Ascending aorta (tissue), 2 donors: ENCODE measurements at places on chromosomes 2 and 18. TPM values are rescaled to one million over a fixed set of nuclear protein-coding genes. Genes with fewer than 3 reads are reported as not detected.

DNA sequence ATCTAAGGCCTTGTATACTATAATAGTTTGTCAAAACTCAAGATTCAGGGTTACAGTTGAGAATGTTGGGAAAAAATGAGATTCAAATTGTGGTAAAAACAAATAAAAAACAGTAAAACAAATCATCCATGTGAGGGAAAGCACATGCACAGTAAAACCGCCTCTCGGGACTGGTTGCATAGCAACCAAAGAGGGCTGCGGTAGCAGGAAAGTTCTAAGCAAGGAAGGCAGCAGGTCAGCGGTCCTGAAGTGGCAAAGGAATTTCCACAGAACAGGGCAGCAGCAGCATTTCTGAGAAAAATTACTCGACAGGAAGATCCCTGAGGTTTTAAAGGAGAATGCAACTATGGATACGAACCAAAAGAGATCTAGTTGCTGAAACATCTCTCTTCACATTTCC is 93.7 kb downstream of the DYNAP start:
- no peaks in the 10 kb centered on the region for H3K36me3 ChIP-seq
- no peak for DNase-seq
- H3K4me3 ChIP-seq: no peak overlapping the region

- peak overlapping the region; percentile 97 for H3K27ac ChIP-seq
- peak overlapping the region; percentile 47 for H3K4me3 ChIP-seq
- no peaks in the 10 kb centered on the region for H3K36me3 ChIP-seq
- no peak for DNase-seq
Observed at GRCh38 chr18:48934723-48935432, 15.9 kb downstream of the SMAD7 start.

DNA sequence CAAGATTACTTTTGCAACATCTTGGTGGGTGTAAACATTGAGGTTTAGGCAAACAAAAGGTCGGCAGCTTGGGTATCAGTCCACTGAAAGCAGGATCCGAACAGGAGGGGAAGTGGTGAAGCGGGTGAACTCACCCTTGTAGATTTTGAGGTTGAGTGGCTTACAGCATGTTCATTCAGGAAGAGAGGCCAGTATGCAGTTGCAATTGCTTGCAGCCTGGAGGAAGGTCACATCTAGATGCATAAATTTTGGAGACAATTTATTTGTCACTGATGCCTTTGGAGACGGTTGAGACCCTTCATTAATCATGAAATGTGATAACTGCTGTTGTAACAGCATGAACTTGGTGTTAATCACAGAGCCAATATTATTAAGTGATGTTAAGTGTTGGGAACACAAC is 131.1 kb downstream of the LTBP1 start:
- H3K27ac ChIP-seq: no peak overlapping the region
- H3K27me3 ChIP-seq: no peaks in the 10 kb centered on the region
- no peak overlapping the region for H3K4me3 ChIP-seq
- H3K4me1 ChIP-seq: peaks cover under 1% of the 10 kb centered on the region

GRCh38 chr18:7946734-7947377 is 379.7 kb downstream of the PTPRM start:
- H3K4me1 ChIP-seq: no peaks in the 10 kb centered on the region
- no peaks in the 10 kb centered on the region for H3K36me3 ChIP-seq
- H3K4me3 ChIP-seq: no peak overlapping the region

DNA sequence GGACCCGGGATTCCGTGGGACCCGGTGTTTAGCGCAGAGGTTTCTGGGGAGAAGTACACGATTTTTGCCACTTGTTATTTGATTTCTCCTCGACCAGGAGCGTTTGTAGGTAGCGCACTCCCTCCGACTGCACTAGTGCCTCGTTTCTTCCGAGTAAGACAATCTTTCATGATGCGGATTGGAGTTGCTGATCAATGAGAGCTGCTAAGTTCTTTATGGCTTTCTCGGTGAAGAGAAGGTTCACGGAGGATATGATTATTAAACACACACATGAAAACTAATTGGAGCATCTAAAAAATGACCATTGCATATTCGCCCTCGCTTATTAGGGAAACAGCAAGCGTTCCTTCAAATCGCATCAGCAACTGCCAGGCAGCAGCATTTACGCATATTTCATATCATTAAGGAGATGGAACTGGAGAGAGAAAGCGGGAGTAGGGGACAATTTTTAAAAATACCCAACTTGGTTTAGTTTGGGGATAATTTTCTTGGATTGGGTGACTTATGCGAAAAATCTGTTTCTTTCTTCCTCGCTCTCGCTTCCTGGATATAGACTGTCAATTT is 616 bp downstream of the EML6 start:
- peak overlapping the region; percentile 96 for H3K4me3 ChIP-seq
- no peaks in the 10 kb centered on the region for H3K27me3 ChIP-seq
- H3K4me1 ChIP-seq: no peaks in the 10 kb centered on the region

DNA sequence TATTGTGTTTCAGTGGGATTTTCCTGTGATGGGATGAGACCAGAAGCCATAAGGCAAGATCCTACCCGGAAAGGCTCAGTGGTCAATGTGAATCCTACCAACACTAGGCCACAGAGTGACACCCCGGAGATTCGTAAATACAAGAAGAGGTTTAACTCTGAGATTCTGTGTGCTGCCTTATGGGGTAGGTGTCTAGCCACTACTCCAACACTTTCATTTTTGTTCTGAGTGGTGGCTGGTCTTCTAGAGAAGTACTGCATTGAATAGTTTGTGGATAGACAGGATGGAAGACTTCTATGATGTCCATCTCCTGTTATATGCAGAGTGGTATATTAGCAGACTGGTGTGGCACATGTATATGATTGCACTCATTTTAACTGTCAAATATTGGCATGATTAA is 117.7 kb upstream of the IL1R2 start:
- no peak overlapping the region for H3K4me3 ChIP-seq
- H3K27ac ChIP-seq: no peak overlapping the region
- H3K4me1 ChIP-seq: no peaks in the 10 kb centered on the region
- DNase-seq: no peak
- H3K27me3 ChIP-seq: no peaks in the 10 kb centered on the region

DNA sequence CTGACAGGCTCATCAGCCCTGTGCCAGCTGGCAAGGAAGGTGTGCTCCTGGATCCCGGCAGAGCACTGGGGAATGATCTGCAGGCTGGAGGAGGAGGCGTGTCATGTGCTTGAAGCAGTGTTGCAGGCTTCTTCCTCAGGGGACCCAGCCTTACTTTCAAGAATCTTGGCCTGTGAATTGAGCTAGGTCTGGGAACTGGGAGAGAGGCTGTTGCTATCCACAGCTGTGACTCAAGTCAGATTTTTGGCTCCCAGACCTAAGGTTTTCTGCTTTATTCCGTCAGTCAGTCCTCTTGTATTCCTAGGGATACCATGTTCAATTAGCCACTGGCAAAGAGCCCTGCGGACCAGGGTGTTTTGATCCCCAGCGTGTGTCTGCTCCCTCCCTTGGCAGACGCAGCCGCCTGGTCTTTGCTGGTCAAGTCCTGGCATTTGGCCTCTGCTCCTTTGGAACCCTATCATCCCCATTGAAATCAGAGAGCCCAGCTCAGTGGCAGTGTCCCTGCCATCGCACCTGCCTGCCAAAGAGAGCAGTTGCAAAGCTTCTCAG is 32.4 kb downstream of the ASB1 start:
- peak overlapping the region; percentile 68 for H3K27ac ChIP-seq
- H3K4me1 ChIP-seq: peaks cover 7% of the 10 kb centered on the region

GRCh38 chr2:27262379-27263286 is at the start of gene SLC30A3:
Gene SLC30A3 (minus strand): TSS chr2:27263047. CDS start chr2:27262906, 141 bp downstream.
- no peak within 1 kb of the TSS for H3K27ac ChIP-seq
- H3K27me3 ChIP-seq: peaks cover 19% of the 10 kb centered on the region
- H3K4me3 ChIP-seq: peak within 1 kb of the TSS; percentile 59
- H3K4me1 ChIP-seq: peaks cover 9% of the 10 kb centered on the region
- H3K36me3 ChIP-seq: no peaks in the 10 kb centered on the region

GRCh38 chr2:29219374-29219773 is 104.2 kb downstream of the CLIP4 start:
- no peak for DNase-seq
- no peaks in the 10 kb centered on the region for H3K27me3 ChIP-seq
- no peak overlapping the region for H3K27ac ChIP-seq
- H3K36me3 ChIP-seq: no peaks in the 10 kb centered on the region

DNA sequence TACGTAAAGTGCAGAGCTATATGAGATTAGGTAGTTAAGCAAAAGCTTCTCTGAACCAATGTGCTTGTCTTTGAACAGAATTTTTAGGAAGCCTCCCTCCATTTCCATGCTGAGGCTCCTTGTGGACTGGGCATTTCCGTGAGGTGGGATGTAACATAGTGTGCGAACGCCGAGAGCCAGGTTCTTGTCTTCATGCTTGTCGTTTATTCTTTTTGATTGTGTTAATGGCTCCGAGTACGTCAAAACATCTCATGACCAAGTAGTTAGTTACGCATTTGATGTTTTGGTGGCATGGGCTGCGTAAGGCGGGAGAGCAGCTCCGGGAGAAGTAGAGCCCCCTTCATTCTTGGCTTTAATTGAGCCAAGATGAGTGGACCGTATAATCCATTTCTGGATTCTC is 32.9 kb downstream of the DGKD start:
- H3K4me1 ChIP-seq: peaks cover 11% of the 10 kb centered on the region
- peak overlapping the region; percentile 78 for H3K27ac ChIP-seq
- H3K36me3 ChIP-seq: no peaks in the 10 kb centered on the region
- no peak for DNase-seq
- H3K4me3 ChIP-seq: peak overlapping the region; percentile 54

GRCh38 chr2:199646439-199646838 is 188.7 kb upstream of the SATB2 start:
- no peak for DNase-seq
- no peaks in the 10 kb centered on the region for H3K27me3 ChIP-seq
- no peak overlapping the region for H3K4me3 ChIP-seq
- H3K4me1 ChIP-seq: no peaks in the 10 kb centered on the region
- no peaks in the 10 kb centered on the region for H3K36me3 ChIP-seq

- H3K4me3 ChIP-seq: no peak overlapping the region
- no peak for DNase-seq
- no peak overlapping the region for H3K27ac ChIP-seq
- H3K4me1 ChIP-seq: peaks cover 12% of the 10 kb centered on the region
- no peaks in the 10 kb centered on the region for H3K36me3 ChIP-seq
- H3K27me3 ChIP-seq: no peaks in the 10 kb centered on the region
Observed at GRCh38 chr2:65880436-65880835, 448.0 kb upstream of the SPRED2 start.

DNA sequence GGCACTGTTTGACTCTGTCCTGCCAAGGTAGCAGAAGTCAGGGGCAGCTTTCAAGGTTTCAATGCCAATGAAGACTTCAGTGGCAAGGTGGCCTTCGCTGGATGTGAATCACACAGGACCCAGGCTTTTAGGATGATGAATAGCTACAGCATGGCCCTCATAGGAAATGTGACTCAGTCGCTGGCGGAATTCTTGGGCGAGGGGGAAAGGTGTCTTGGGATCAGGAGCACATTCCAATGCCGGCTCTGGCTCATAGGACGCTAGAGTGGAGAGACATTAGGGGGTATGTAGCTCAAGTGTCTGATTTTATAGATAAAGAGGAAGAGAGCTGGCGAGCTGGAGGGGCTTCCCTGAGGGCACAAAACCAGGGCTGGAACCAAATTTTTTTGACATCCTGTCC is 68.6 kb downstream of the SMIM21 start:
- no peak overlapping the region for H3K4me3 ChIP-seq
- DNase-seq: no peak
- H3K27ac ChIP-seq: no peak overlapping the region
- H3K36me3 ChIP-seq: no peaks in the 10 kb centered on the region

- no peaks in the 10 kb centered on the region for H3K27me3 ChIP-seq
- H3K4me3 ChIP-seq: no peak overlapping the region
- no peak for DNase-seq
- no peak overlapping the region for H3K27ac ChIP-seq
- no peaks in the 10 kb centered on the region for H3K4me1 ChIP-seq
Observed at GRCh38 chr2:25690058-25690457, 16.7 kb upstream of the DTNB start.

DNA sequence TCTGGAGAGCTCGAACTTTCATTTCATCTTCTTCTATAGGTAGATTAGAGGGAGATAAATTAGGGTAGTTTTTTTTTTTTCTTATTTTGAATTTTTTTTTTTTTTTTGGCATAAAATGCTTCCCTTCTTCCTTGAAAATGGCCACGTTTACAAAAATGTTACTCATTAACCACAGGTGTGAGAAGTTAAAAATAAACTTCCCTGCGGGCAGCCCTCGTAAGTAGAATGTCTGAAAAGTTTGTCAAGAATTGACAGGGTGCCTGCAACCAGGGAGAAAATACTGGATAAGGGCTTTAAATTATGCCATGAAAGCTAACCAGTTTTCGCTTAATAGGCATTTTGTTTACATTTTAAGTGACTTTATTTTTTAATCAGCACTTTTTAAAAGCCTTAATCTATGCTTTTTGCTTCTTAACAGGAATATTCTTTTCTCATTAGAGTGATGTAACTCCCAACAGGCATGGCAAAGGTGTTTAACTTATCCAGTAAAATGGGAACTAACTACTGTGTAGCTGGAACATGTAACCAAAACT is 4.2 kb upstream of the FN1 start:
- no peak for DNase-seq
- peaks cover 9% of the 10 kb centered on the region for H3K4me1 ChIP-seq
- no peaks in the 10 kb centered on the region for H3K36me3 ChIP-seq
- H3K27ac ChIP-seq: peak overlapping the region; percentile 86
- no peaks in the 10 kb centered on the region for H3K27me3 ChIP-seq

DNA sequence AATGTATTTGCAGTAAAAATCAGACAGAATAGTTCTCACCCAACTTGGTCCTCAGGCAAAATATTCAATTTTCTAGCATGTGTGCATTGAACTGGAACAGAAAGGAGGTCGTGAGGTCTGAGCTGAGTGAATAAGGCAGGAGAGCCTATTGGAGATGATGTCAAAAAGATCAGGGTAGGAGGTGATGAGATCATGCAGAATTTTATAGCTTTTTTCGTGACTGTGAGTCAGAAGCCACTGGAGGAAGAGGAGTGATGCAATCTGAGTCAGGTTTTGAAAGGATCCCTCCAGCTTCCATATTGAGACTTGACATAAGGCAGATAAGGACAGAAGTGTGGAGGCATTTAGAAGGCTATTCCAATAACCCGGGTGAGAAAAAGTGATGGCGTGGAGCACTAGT is 299.5 kb upstream of the SOX11 start:
- no peaks in the 10 kb centered on the region for H3K36me3 ChIP-seq
- no peak for DNase-seq
- no peak overlapping the region for H3K27ac ChIP-seq
- H3K4me1 ChIP-seq: no peaks in the 10 kb centered on the region
- H3K4me3 ChIP-seq: no peak overlapping the region
- no peaks in the 10 kb centered on the region for H3K27me3 ChIP-seq

Gene HTR2B
- total RNA-seq: 0.75 TPM

Gene MAP4K4
- 48.0 TPM for total RNA-seq

Gene CD8B
- not detected for total RNA-seq

Gene ITGAV
- 115 TPM for total RNA-seq

Gene NEU4
- not detected for total RNA-seq

Gene GFPT1
- 25.7 TPM for total RNA-seq

Gene POTEC
- not detected for total RNA-seq

Gene DTNA
- total RNA-seq: 7.3 TPM

Gene GRB14
- total RNA-seq: 1.1 TPM

Gene CABLES1
- 5.4 TPM for total RNA-seq
